ENCODE measurements at places on chromosomes 7 and 10.
A peak's percentile ranks its signal among the peaks of the same experiment; 100 is the strongest.

GRCh38 chr7:129089521-129090212 lies 34.8 kb upstream of the TNPO3 start:
- no peak for DNase-seq

DNA sequence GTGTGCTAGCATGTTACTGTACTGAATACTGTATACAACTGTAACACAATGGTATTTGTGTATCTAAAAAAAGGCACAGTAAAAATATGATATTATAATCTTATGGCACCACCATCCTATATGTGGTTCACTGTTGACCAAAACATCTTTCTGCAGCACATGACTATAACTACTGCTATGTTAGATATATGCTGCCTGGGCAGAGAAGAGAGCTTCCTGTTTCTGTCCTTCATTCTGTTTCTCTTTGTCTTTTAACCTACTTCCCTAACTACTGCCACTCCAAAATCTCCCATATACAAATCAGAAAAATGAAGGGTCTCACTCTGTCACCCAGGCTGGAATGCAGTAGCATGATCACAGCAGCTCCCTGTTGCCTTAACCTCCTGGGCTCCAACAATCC lies 8.8 kb upstream of the FGL2 start:
- DNase-seq: no peak

- DNase-seq: no peak
Observed at GRCh38 chr10:2619472-2619871, 447.9 kb upstream of the PFKP start.

DNA sequence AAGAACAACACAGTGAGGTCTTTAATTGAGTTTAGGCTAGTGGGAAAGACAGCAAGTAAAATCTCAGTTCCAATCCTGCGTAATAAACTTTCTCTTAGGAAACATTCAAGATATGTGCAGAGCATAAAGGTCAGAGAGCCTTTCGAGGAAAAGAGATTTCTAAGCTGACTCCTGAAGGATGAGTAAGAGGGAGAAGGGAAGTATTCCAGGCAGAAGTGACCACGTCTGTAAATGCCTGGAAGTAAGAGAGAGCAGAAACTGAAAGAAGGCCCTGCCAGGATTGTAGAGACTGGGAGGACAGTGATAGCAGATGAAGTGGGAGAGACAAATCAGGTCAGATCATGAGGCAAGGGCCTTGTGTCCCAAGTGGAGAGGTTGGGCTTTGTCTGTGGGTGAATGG lies 41.8 kb downstream of the PNLIPRP3 start:
- no peak for DNase-seq

DNA sequence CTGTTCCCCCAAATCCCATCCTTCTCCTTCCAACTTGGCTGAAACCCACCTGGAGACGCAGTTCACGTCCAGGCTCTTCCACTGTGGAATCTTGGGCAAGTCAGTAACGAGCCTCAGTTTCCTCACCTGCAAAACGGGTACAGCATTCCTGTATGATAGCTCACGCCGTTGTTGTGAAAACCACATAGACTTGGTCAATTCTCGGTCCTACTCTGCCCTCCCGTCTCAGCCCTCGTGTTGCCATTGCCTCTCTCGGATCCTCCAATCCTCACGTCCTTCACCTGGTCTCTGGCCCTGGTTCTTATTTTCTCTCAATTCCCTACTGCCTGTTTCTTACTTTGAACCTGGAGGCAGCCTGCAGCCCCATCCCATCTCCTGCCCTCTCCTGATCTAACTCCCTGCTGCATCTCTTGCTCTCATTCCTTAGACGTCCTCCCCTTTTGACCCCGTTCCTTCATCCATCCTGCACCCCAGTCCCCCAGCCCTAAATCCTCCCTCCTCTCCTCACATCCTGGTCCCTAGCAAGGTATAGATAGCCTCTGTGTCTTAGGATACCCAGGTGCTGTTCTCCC lies 2.0 kb upstream of the MUC12 start:
- no peak for DNase-seq

- no peak for DNase-seq
Observed at GRCh38 chr7:158973941-158974785, 117.8 kb downstream of the DYNC2I1 start.

GRCh38 chr7:142436601-142437000 lies 178.7 kb upstream of the PRSS58 start:
- DNase-seq: no peak

DNA sequence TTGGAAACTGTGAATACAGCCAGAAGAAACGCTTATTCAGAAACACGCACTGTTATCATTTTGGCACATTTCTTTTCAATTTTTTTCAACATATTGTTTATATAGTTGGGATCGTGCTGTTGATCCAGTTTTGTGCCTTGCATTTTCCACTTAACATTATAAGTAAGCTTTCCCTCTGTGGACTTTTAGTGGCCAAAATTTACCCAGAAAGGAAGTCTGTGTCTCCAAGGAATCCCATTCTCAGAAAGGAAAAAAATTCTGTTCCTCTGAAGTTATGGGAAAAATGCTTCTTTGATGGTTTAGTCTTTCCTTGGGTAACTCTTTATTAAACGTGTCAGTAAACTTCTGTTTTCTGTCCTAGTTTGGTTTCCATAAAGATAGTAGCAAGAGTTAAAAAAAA lies 280.0 kb downstream of the REEP3 start:
- DNase-seq: no peak

GRCh38 chr10:117240621-117241529 lies at the start of gene SLC18A2:
SLC18A2 (plus strand) TSS chr10:117241114; CDS start chr10:117241694, 580 bp downstream.
- DNase-seq: no peak

DNA sequence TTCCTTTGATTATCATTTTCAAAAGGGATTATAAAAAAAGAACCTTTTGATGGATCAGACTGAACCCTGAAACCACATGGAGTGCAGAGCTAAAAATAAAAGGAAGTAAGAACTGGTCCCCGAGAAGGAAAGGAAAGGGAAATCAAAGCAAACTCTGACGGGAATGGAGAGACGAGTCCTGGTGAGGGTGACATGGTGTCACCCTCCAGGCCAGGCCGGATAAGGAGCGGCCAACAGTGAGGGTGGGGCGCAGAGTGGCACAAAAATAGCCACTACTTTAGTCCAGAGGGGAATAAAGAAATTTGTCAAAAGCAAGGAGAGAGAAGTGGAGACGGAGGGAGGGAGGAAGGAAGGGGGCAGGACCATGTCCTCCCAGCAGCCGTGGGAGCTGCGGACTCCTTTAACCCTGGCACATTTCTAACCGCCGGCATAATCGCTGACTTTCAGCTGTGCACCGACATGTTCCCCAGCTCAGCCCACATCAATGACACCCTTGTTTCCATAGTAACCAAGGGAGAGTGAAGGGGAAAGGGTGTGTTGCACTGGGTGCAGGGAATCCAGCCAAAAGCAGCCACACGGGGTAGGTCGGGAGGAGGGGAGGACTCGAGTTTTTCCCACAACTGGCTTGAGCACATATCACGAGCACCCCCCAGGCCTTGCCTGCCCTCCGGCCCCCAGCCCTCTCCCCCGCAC lies 29.7 kb downstream of the TRIM8 start:
- peak; percentile 51 for DNase-seq

DNA sequence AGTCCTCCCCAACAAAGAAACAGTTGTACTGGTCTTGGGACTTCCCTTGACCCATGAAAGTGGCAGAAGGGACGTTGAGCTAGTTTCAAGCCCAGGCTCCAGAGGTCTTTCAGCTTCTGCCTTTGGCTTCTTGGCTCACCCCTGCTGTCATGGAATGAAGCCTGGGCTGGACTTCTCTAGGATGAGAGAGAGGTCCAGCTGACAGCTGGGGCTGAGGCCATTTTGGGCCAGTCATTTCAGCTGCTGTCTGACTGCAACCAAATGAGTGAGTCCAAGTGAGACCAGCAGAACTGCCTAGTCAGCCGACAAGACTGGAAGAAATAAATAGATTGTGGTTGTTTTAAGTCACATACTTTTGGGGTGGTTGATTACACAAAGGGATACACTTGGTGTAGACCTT lies 76.6 kb downstream of the TMEM178B start:
- no peak for DNase-seq

DNA sequence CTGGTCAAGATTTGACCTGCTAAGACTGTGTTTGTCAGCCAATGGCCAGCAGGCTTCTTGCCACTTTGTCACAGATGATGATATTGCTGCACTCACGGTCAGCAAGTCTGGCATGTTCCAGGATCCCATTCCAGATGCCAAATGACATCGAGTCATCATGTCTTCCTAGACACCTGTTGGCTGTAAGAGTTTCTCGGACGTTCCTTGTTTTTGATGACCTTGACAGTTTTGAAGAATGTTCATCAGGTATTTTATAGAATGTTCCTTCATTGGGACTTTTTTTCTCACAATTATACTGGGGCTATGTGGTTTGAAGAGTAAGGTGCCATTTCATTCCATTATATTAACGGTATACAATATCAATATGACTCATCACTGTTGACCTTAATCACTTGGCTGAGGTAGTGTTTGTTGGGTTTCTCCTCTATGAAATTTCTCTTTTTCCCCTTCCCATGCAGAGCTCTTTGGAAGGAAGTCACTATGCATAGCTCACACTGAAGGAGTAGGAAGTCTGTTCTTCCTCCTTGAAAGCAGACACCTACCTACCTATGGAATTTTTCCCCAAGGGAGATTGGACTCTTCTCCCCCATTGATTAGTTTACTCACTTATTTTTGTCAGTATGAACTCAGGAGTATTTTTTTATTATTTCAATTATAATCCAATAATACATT lies 31.6 kb downstream of the HECW1 start:
- no peak for DNase-seq

- no peak for DNase-seq
Observed at GRCh38 chr7:128860158-128861073, 2.2 kb upstream of the ATP6V1F start.

GRCh38 chr7:115851291-115851690 lies 179.3 kb downstream of the TFEC start:
- no peak for DNase-seq

DNA sequence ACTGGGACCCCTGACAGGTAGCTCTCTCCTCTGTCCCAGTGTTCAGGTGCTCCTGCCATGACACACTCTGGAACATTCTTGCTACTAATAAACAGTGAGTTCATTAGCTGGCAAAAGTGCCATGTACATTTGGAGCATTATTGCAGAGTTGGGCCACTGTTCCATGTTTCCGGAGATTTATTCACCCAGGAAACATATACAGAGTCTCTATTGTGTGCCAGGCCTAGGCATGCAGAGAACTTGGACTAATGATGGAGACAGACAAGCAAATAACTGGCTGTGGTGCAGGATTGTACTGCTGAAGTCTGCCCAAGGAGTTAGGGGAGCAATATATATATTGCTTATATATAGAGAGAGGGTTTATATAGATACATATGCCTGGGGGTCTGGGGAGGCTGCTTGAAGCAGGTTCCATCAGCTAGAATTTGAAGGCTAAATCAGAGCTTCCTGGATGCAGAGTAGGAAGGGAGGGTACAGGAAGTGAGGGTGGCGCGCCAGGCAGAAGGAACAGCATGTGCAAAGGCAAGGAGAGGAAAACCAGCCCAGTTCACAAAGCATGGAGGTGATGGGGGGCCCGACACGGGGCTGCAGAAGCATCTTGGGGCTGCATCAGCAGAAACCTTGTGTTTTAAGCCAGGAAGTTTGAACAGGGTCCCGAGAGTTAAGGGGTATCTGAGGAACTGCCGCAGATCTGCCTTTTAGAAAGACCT lies 22.7 kb upstream of the EEPD1 start:
- no peak for DNase-seq

GRCh38 chr10:103800789-103801540 lies 54.4 kb downstream of the SH3PXD2A start:
- peak; percentile 23 for DNase-seq

DNA sequence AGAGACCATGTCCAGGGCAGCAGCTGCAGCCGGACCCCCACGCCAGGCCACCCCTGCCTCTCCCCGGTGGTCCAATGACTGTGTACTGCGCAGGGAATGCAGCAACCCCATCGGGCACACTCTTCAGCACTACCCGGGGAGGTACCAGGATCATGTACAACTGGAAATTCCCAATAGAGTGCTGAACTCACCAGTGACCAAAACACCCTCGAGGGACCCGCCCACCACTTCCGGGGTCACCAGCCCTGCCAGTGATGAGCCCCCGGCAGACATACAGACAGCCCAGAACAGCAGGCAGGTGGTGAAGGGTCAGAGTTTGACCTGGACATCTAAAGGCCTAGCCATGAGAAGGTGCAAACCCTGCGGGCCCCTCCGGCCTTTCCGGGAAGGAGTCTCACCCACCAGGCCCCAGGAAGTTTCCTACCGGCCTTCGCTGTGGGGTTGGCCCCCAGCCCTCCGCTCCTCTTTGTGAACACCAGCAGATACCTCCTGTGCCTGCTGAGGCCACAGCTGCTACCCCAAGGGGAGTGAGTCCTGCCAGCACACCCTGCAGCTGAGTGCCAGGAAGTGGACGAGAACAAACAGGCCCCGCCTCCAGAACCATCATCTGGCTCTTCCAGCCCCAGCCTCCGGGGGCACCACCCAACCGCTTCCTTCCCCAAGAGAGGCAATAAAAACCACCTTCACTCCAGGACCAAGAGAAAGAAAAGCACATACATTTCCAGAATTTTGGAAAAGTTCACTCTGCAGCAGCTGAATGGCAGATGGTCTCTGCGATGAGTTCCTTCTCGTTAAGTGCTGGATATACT lies 5.0 kb upstream of the ANKRD61 start:
- DNase-seq: peak; percentile 70

DNA sequence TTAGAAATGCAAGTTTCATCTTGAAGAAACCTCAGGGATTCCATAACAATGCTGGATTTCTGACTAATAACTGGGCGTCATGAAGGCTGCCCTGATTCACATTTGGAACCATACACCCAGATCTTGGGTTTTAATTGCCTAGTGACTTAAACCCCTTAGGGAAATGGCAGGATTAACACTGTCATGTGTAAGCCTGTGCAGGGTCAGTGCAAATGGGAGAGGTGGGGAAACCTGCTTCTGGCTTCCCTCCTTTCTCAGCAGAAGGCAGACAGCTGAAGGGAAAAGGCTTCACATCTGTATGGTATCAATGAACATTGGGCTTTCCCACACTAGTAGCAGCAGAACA lies 364.2 kb downstream of the ANKRD30A start:
- DNase-seq: no peak

Measured in naive thymus-derived CD8-positive, alpha-beta T cell (primary cell).